Left ventricle myocardium inferior (tissue), 1 donor: ENCODE measurements at places on chromosomes 2 and 18. TPM values are rescaled to one million over a fixed set of nuclear protein-coding genes. Genes with fewer than 3 reads are reported as not detected.

Gene TCF4
- total RNA-seq, result 58.9 TPM

Gene RAB6C
- 0.16 TPM for total RNA-seq

Gene PROKR1
- not detected for total RNA-seq

Gene SULT1C4
- 2.7 TPM for total RNA-seq

Gene MYO3B
- total RNA-seq, result 0.05 TPM

Gene AQP4
- 1.9 TPM for total RNA-seq

Gene COL4A3
- 4.4 TPM for total RNA-seq

Gene ACADL
- total RNA-seq, result 1.3 TPM

Gene KRTCAP3
- 0.63 TPM for total RNA-seq

Gene AOX1
- 3.6 TPM for total RNA-seq

Gene TMSB10
- total RNA-seq, result 400 TPM

Gene TUBB8B
- not detected for total RNA-seq

Gene SMYD1
- total RNA-seq, result 389 TPM

Gene ADGRF3
- total RNA-seq, result not detected

Gene THSD7B
- 0.22 TPM for total RNA-seq

Gene LOXL3
- 4.7 TPM for total RNA-seq

Gene ASPRV1
- 0.63 TPM for total RNA-seq

Gene HOXD12
- total RNA-seq, result not detected

Gene CNDP1
- total RNA-seq, result not detected

Gene MOCOS
- 0.33 TPM for total RNA-seq

Gene ANO7
- total RNA-seq, result 0.80 TPM

Gene RASGRP3
- total RNA-seq, result 69.2 TPM

Gene CHRND
- total RNA-seq, result not detected

Gene ARHGEF4
- total RNA-seq, result 5.3 TPM

Gene NT5DC4
- not detected for total RNA-seq

Gene ABCG5
- total RNA-seq, result not detected

Gene NRP2
- total RNA-seq, result 7.6 TPM

Gene ERICH2
- 0.82 TPM for total RNA-seq

Gene KCNE4
- 3.1 TPM for total RNA-seq

Gene C1GALT1C1L
- total RNA-seq, result 1.2 TPM

Gene LOXHD1
- total RNA-seq, result 0.49 TPM

Gene FBXO15
- total RNA-seq, result not detected

Gene WDR54
- 2.9 TPM for total RNA-seq

Gene GAREM2
- total RNA-seq, result 0.93 TPM
